ENCODE measurements at places on chromosomes 2 and 18.

- DNase-seq, result no peak
Measured at GRCh38 chr2:206657087-206657486, 14.8 kb downstream of the FAM237A start.

GRCh38 chr18:56789004-56789888 lies 138.1 kb downstream of the WDR7 start:
- no peak for DNase-seq

DNA sequence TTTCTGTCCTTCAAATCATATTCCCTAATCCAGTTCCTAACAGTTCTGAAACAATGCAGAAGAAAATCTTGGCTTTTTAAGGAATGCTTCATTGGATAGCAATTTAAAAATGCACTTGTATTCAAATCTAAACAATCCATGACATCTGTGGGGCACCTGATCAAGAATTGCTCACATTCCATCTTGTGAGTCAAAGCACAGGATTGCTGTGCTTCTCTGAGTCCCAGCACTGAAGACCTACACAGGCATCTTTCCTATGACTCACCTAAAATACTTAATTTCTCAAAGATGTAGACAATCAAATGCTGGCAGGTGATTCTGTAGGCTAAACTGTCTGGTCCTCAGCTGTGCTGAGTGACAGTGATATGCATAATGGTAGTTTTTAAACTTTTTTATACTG lies 10.1 kb upstream of the ATP8B1 start:
- DNase-seq, result no peak

DNA sequence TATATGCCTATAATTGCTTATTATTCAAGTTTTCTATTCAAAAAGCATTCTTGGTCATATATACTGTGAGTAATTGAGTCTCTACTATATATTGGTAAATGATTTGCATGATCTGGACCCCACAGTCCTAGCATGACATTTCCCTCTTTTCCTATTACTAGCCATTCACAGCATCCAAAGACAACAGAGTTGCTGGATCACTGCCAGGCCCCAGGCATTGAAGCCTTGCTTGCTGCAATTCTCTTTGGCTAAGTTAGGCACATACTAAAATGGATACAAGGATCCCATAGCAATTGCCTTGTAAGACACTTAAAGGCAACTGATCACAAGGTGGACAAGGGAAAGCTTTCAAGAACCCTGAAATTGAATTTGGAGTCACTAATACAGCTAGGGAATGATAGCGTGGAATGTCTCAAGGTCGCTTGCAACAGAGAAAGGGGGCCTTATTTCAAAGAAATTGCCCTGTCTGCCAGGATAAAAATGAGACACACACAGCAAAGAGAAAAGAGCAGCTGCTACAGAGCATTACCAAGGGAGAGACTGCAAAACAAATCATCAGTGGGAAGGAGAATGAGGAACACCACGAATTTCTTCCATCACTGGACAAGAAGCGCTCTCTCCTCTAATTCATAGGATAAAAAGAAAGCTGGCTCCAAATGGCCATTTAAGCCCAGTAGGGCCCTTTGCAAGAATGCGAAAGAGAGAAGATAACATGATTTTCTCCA lies 77.1 kb upstream of the EPHA4 start:
- peak; percentile 76 for DNase-seq

GRCh38 chr2:67585400-67585799 lies 188.3 kb downstream of the ETAA1 start:
- no peak for DNase-seq

DNA sequence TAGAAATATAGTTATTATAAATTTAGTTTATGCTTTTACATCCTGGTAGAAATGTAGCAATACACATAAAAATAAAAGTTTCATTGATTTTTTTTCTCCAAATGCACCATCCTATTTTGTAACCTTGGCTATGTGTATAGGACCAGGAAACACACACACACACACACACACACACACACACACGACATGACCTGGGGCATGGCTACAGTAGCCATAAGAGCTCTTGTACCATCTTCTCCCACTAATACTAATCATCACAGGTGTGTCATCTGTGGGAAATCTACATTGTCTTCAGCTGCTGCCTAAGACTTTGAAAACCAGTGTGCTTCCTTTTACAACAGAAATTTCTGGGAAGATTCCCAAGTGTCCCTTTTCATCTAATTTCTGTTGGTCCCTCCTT lies 144.3 kb downstream of the MCFD2 start:
- DNase-seq, result no peak

DNA sequence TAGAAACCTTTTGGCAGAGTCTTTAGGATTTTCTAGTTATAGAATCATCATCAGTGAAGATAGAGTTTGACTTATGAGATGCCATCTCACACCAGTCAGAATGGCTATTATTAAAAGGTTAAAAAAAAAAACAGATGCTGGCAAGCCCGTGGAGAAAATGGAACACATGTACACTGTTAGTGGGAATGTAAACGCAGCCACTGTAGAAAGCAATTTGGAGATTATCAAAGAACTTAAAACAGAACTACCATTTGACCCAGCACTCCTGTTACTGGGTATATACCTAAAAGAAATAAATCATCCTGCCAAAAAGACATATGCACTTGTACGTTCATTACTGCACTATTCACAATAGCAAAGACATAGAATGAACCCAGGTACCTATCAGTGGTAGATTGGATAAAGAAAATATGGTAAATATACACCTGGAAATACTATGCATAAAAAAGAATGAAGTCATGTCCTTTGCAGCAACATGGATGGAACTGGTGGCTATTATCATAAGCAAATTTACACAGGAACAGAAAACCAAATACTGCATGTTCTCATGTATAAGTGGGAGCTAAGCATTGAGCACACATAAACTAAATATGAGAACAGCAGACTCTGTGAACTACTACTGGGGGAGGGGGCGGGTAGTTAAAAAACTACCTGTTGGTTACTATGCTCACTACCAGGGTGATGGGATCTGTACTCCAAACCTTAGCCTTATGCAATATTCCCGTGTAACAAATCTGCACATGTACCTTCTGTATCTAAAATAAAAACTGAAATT lies 279.0 kb downstream of the KIAA1328 start:
- DNase-seq, result peak; percentile 63

GRCh38 chr2:73009177-73009839 lies 62.2 kb downstream of the SFXN5 start:
- no peak for DNase-seq

GRCh38 chr2:9558948-9559381 lies 3.3 kb upstream of the ADAM17 start:
- no peak for DNase-seq

GRCh38 chr2:178403671-178404306 lies 47.2 kb downstream of the PRKRA start:
- DNase-seq, result no peak

DNA sequence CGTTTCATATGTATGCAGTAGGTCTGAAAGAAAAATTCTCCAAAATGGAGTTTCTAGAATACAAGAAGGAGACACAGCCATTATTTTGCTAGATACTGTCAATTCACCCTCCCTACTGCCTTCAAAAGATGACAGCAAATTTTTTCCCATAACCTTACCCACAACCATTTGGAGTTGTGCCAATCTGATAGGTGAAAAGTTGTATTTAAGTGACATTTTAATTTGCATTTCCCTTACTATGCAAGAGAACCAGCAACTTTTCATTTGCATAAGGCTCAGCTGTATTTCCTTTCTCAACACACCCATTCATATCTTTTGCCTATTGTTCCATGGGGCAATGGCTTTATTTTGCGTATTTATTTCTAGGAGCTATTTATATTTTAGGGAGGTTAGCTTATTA lies 31.4 kb upstream of the IL18RAP start:
- DNase-seq, result no peak

All from NCI-H345 (cell line).